ENCODE measurements at places on chromosomes 7 and 10. TPM values are rescaled to one million over a fixed set of nuclear protein-coding genes. Genes with fewer than 3 reads are reported as not detected.

DNA sequence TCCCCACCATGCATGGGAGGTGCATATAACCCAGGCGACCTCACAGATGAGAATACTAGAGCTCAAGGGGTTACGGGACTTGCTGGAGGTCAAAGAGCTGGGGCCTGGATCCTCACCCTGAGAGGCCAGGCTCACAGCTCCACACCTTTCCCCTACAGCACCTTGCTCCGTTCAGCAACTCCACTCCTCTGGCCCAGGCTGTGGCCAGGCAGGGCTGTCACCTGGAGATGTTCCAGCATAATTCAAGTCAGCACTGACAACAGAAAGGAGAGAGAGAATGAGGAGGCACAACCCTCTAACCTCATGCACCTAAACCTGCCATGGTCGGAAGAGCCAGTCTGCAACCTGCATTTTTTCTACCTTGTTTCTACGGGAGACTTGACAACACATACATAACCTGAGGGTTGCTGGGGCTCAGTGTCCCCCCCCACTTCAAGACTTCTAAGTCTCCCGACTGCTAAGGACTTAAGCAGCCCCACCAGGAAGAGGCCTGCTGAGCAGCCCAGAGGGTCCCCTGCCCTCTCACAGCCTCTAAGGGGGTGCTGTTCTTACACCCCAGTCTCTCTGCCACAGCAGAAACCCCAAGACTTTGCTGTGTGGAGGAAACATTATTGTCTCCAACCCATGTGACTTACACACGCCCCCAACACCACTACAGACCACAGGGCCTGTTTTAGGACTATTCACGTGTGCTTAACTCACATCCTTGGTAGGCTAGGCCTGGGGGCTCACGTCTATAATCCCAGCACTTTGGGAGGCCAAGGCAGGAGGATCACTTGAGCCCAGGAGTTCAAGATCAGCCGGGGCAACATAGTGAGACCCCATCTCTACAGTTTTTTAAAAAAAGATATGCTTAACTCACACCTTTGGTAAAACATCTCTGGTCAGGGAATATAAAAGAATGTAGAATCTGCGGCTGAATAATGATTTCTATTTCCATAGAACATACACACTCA, 175.6 kb downstream of the FAM107B start:
- DNase-seq, result no peak

DNA sequence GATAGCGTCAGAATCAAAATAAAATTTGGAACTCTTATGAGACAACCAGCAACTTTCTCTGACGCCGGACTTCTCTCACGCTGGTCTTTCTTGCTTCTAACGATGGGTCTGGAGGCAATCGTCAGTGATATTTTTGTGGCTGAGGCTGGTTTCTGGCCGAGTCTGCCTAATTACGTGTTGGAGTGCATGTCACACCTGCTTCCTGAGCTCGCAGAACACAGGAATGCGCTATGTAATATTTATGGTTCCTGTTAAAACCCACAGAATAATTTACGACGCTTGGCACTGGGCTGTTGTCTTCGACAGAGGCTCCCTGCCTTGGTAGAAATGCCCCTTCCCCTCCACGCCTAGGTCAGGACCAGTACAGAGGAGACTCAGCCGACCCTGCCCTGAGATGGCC, 64.9 kb downstream of the NPTX2 start:
- no peak for DNase-seq

- DNase-seq, result no peak
Observed at GRCh38 chr10:67257018-67257417, 331.2 kb downstream of the LRRTM3 start.

- DNase-seq, result no peak
Observed at GRCh38 chr10:123862421-123863182, 29.0 kb downstream of the CPXM2 start.

DNA sequence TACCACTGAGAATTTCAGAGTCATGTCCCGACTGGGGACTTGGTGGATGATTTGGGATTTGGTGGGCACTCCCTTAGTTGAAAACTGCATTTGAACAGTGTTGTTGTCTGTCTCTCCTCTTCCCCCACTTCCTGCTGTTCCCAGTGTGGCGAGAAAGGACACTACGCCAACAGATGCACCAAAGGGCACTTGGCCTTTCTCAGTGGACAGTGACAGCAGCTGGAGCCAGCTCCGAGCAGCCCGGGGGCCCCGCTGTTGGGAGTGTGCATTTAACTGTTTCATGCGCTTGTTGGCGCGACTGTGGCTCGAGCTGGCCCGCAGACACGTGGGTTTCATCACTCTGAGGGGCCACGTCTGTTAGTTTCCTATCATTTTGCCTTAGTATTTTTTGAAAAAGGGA, 9.7 kb downstream of the ATP5MF start:
- DNase-seq, result no peak

The ATP6V0A4 gene
- total RNA-seq, result not detected

- no peak for DNase-seq
Observed at GRCh38 chr10:15188603-15189002, 20.1 kb upstream of the NMT2 start.

Measured in left cardiac atrium (tissue), 4 donors.